GM13976 (cell line): ENCODE measurements at places on chromosomes 1 and 21.

- peak; percentile 91 for DNase-seq
Measured at GRCh38 chr1:6148497-6149241, 31.5 kb downstream of the CHD5 start.

DNA sequence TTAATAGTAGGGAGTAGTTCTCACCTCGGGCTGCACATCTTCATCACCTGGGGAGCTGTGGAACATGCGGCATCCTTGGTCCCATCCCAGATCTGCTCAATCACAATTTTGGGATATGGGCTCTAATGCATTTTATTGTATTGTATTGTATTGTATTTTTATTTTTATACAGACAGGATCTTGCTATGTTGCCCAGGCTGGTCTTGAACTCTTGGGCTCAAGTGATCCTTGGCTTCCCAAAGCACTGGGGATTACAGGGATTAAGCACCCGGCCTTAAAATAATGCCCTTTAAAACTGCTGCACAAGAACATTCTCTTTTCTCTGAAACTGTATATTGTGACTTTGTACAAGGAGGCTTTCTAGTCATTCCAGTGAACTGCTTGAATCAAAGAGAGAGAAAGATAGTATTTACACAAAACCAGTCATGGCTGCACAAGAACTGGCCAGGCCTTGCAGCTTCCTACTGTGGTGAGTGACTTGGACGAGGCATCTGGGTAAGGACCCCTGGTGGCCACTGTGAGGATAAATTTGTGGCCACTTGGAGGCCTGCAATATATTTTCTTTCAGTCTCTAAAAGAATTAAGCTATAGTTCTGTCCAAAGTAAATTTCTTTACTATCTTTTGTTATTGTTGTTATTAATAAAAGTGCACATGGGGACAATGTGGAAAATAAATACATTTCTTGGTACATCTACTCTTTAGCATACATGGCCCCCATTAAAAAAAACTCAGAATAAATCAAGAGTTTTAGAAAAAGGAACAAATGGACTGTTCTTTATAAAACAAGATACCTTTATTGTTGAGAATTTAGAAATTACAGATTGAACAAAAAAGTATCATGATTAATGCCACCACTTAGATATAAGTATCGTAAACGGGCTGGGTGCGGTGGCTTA is 48.0 kb downstream of the TBCE start:
- DNase-seq, result peak; percentile 71

DNA sequence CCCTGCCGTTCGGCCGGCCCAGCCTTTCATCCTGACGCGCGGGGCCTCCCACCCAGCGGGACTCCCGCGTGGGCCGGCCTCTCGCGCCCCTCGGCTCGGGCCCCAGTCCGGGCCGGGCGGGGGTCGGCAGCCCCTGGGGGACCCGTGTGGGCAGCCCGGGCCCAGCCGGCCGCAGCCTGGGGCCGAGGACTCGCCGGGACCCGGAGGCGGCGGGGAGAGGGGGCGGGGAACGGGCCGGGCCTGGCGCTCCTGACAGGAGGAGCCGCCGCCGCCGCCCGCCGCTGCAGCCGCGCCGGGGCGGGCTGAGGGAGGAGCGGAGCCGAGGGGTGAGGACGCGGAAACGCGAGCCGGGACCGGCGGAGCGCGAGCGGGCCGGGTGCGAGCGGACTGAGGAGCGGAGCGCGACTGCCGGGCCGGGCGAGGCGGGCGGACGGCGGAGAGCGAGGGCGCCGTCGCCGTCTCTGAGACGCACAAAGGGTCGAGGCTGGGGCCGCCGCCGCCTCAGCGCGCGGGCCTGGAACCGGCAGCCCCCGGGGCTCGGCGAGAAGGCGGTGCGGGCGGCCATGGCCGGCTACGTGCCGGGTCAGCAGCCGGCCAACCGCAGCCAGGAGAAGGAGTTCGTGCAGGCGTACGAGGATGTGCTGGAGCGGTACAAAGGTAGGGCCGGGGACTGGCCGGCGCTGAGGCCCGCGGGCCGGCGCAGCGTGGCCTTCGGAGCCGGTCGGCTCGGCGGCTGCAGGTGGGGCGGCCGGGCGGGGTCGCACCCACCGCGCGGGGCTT is 79.1 kb downstream of the NDUFS5 start:
- DNase-seq, result peak; percentile 82

DNA sequence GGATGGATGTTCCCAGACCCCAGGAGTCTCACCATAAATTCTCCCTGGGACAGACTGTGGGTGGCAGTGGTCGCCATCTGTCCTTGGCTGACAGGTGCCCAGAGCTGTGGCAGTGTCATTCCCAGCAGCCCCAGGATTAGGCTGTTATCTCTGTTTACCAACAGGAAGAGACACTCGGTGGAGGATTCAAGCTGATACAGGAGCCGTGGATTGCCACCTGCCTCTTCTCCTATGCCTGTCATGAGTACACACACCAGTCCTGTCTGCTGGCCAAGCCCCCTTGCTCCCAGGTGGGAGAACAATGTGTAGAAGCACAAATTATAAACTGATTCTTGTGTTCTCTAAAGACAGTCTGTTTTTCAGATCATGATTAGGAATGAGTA is 152.6 kb downstream of the ETS2 start:
- no peak for DNase-seq

- no peak for DNase-seq
Measured at GRCh38 chr1:213423605-213424004, 372.6 kb downstream of the RPS6KC1 start.

- DNase-seq, result no peak
Measured at GRCh38 chr1:36350659-36351226, 27.3 kb upstream of the EVA1B start.

GRCh38 chr1:180672105-180672504 is 40.3 kb downstream of the XPR1 start:
- no peak for DNase-seq

GRCh38 chr21:15820852-15821379 is 91.1 kb downstream of the USP25 start:
- no peak for DNase-seq

- DNase-seq, result no peak
Measured at GRCh38 chr1:13540866-13541265, 27.1 kb upstream of the LRRC38 start.

- DNase-seq, result peak; percentile 47
Measured at GRCh38 chr1:183194527-183195141, 8.6 kb downstream of the LAMC2 start.

DNA sequence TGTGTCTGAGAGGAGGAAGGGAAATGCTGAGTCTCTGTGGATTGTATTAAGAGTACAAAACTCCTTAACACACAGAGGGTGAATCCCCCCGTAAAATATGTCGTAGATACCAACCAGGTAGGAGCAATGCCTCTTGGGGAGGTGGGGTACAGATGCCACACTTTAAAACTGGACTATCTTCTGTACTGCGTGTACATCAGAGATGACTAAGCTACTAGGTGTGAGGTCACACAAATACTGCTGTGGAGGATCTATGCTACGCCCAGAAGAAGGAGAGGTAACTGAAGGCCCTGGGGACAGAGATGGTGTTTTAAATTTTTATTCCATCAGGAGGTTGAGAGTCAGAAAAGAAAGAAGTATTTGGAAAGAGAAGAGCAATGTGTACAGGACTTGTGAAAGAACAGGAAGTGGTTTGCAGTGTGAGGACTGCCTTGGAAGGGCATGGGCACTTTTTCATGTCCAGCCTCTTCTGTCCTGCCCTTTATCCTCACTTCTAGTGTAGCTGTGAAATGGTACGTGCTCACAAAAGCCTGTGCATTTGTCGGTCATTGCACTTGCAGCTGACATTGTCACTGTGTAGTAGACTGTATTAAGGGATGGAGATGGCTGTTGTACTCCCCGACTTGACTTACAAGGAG is 287.8 kb upstream of the CHRM3 start:
- DNase-seq, result no peak

DNA sequence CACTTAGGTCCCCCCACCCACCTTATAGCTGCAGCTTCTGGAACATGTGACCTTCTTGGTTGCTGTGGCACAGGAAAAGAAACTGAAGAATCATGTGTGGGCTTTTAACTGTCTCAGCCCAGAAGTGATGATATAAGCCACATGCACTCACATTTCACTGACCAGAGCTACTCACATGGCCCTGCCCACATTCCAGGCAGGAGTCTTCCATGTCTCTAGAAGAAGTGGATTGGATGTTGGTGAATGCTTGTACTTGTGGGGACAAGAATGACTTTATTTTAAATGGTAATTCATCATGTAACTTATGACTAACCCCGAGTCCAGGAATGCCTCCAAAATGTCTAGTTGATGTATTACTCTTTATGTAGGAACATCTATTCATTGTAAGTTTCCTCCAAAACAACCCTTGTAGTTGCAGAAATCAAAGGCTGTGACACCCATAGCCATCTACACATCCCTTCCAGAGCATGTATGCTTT is 15.8 kb upstream of the CAMK1G start:
- no peak for DNase-seq

DNA sequence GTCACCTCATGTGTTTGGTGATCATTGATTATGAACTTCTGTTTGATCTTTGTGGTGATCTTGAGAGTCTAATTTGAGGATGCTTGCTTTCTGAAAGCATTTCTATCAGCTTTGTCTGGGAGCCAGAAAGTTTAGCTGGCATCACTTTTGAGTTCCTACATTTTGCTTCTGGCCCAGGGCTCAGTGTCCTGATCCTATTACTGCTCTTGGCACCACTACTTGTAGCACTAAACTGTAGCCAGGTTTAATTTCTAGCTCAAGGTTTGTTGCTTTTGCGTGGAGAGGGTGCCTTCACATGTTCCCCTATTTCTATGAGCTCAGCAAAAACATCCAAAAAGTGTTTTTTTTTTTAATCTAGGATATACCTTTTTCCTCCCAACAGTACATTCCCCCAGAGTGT is 9.3 kb downstream of the TTC3 start:
- no peak for DNase-seq

DNA sequence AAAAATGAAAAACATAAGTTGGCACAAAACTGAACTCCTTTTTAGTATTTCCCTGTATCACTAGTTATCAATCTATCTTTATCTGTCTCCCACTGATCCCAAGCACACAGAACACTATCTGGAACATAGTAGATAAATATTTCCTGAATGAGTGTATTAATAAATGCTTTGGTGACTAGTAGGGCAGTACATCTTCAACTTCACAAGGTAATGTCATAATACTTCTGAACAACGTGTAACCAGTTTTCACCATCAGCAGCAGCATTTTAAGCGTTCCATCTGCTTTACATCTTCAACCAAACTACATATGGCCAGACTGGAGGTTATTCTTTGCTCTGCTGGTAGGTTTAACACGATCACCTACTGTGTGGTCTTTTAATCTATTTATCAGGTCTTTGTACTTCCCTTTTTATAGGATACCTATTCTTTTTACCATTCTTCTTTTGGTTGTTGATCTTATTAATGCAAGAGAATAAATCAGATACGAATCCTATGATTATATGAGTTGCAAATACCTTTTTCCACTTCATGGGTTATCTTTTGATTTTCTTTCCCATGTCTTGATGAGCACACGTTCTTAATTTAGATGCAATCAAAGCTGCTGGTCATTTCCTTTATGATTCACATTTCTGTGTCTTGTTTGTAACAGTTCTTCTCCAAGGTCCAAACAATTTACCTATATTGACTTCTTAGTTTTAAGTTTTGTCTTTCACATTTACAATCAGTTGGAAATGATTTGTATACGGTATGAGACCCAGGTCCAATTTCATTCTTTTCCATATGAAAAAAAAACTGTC is 16.3 kb downstream of the GPBP1L1 start:
- DNase-seq, result no peak

GRCh38 chr1:198641966-198642668 is 3.3 kb downstream of the PTPRC start:
- DNase-seq, result no peak

DNA sequence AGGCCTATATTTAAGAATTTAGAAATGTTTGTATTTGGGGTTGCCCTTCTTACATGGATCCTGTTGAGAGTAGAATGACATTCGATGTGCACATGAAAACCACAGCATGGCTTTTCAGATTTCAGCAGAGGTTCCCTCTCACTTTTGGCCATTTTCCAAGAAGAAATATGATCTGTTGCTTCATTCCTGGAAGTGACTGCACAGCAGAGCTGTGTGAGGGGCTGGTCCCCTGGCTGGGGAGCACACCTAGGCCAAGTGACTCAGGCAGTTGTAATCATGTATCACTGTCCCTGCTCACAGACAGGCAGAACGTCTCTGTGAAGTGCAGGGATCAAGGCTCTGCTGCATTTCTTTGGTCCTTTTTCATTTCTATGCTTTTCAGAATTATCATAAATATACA is 32.3 kb downstream of the AGT start:
- no peak for DNase-seq

- DNase-seq, result no peak
Measured at GRCh38 chr1:61051443-61051718, 31.0 kb upstream of the NFIA start.

DNA sequence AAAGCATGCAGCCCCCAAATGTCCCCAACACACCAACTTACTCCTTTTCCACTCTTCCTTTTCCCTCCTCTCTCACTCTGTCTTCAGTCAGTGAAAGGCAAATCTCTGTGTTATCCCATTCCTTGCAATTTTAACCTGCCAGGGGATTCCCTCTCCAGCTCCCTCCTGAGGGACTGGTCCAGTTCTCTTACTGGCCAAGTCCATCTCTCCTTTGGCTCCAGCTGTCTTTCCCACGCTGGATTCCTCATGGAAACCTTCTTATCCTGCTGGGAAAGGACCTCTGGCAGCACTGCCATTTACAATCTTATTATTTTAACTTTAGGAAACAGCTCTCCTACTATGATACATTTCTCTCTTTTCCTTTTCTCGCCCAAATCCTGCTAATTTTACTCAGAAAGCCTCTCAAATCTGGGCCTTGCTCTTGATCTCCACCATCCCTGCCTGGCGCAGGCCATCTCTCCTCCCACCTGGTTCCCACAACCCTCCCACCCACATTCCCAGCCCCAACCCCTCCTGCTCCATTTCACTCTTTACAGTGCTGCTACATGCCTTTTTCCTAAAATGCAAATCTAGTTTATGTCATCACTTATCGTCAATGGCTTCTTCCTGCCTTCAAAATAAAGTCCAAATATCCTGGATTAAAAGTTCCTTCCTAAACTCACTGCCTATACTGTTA is 72.7 kb upstream of the CNN3 start:
- DNase-seq, result no peak

DNA sequence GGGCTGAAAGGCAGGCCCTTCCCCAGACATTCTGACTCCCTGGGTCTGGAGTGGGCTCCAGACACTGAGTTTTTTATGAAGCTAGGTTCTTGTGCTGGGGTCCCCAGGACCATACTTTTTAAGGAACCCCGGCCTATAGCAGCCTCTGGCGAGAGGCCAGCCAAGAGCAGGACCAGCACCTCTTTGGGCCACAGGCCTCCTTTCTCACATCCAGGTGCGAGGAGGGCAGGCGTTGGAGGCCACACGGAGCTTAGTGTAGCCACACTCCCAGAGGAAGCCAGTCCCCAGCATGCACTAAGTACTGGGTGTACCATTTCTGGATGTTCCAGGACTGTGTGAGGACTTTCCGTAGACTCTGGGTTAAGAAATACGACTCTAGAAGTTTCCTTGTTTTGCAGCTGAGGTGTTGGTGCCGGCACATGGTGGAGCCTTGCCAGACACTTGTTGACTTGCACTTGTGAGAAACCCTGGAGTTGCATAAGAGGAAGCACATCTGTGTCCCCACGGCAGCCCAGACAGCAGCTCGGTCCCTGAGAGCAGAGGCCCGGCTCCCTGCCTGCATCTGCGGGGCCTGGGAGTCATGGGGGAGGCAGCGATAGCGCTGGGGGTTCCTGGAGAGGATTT is 122.2 kb upstream of the VAMP3 start:
- no peak for DNase-seq

GRCh38 chr1:4397196-4397595 is 257.2 kb upstream of the AJAP1 start:
- no peak for DNase-seq

GRCh38 chr21:25487046-25487594 is 120.2 kb downstream of the MRPL39 start:
- DNase-seq, result no peak

GRCh38 chr1:206717674-206717989 is 32.9 kb downstream of the MAPKAPK2 start:
- DNase-seq, result no peak

- no peak for DNase-seq
Measured at GRCh38 chr1:52554267-52554640, 1.4 kb upstream of the TUT4 start.
